ENCODE measurements at places on chromosomes 5 and 9.
A peak's percentile ranks its signal among the peaks of the same experiment; 100 is the strongest.

- DNase-seq = no peak
Observed at GRCh38 chr9:137110147-137110910, 4.2 kb downstream of the DPP7 start.

DNA sequence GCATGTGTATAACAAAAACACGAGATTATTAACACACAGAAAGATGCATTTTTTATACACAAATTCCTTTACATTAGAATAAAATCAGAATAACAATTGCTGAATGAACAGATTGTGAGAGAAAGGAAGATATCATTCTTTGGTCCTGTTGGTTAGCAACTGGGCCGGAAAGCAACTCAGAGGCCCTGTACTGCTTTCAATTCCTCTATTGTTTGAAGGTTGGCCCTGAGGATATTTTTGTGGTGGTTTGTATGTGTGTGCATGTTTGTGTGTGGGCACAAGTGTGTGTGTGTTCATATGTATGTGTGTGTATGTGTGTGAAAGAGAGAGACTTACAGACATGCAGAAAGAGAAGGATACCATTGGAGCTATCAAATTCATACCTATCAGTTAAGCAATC is 356.8 kb upstream of the DMAC1 start:
- DNase-seq = no peak

DNA sequence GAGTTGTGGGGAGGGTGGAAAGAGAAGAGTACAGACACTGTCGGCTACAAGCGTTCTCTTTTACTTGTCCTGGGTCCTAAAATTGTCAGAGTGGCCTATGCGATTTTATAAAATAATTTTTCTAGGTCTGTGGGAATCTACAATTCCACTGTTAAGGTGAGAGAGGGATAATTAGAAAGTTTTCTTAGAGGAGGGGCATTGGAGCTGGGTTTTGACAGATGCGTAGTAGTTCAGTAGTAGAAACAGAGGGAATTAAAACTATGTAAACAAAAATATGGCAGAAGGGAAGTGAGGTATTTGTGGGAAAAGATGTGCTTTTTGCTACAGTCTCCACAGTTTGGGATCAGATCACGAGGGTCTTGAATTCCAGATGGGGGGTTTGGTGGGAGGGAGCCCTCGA is 129.1 kb upstream of the SHB start:
- no peak for DNase-seq

GRCh38 chr9:87197349-87198130 is 250.2 kb upstream of the GAS1 start:
- DNase-seq = no peak

- DNase-seq = no peak
Observed at GRCh38 chr9:16245756-16246440, 624.6 kb downstream of the BNC2 start.

GRCh38 chr5:158174918-158175851 is 316.2 kb upstream of the CLINT1 start:
- DNase-seq = peak; percentile 7

DNA sequence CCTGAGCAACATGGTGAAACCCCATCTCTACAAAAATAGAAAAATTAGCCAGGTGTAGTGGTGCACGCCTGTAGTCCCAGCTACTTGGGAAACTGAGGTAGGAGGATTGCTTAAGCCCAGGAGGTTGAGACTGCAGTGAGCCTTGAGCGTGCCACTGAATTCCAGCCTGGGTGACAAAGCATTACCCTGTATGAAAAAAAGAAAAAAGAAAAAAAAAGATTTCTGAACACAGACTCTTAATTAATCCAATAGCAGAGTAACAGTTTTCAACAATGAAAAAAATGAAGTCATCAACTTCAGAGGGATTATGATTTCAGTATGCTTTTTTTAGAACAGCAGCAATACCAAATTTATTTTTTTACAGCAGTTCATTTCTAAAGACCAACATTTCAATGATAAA is 118.8 kb upstream of the TNPO1 start:
- DNase-seq = no peak

- DNase-seq = no peak
Observed at GRCh38 chr9:37034305-37034937, 353 bp upstream of the PAX5 start.

GRCh38 chr9:94754976-94755475 is 28.5 kb downstream of the AOPEP start:
- no peak for DNase-seq

DNA sequence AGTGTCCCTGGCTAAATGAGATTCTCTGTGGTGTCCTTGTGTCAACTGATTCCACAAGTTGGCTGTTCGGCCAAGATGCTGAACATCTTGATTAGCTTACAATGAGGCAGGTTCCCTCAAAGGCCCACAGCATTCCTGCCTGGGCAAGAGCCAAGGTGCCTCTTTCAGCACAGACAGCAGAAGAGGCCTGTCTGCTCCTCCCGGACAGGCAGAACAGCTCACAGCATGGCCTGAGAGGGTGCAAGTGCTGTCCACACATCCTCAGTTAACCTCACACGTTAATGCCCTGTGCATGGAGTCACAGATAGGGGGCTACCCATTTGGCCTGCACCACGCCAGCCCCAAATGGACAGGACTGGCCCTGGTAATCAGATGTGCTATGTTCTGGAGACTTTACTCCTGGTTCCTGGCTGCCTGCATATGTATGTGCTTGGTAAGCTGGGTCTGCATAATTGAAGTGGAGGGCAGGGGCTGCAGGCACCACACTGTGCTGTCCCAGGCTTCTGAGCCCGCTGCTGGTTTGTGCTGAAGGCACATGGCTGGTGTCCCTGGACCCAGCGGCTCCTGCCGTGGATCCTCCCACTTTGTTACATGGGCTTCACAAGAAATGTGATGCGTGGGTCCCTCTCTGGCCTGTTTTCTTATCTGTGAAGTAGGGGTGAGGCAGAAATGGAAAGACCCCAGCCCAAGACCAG is 8.9 kb downstream of the CSF2 start:
- no peak for DNase-seq

DNA sequence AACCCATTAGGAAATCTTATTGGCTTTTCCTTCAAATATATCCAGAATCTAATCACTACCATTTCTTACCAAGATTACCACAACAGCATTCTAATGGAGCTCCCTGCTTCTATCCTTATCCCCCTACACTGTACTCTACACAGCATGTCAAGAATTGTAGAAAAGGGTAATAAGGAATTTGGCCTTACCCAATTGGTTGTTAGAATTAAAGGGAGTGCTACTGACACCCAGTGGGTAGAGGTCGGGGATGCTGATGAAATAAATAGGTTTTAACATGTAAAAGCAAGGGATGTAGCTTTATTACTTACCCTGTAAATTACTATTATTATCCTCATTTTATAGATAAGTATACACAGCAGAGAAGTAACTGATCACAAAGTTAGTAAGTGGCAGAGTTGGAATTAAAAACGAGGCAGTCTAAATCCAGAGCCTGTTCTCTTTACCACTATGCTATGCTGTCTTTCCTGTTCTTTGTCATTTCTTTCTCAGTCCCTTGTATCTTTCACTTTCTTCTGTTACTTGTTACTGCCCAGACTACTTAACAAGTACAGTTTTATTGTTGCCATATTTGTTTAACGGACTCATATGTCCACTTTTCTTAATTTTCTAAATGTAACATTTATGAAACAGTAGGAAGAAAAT is 10.5 kb downstream of the SLC38A9 start:
- no peak for DNase-seq

DNA sequence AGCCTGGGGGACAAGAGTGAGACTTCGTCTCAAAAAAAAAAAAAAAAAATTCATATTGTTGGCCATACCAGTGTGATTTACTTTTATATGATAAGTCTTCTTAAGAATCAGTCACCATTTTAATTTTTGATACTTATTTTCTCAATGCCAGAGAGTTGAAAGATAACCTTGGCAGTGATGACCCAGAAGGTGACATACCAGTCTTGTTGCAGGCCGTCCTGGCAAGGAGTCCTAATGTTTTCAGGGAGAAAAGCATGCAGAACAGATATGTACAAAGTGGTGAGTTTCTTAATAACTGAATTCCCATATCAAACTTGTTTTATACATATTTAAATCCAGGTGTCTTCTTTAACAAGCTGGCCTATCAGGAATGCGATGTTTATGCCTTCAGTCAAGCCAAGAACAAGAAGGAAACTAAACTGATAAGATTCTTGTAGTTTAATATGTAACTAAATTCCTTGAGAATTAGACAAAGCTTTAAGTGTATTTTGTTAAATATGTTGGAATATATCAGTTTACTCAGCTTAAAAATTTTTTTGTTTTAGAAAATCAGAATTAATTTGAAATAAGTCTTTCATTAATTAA is 81.5 kb downstream of the NIPBL start:
- DNase-seq = no peak

DNA sequence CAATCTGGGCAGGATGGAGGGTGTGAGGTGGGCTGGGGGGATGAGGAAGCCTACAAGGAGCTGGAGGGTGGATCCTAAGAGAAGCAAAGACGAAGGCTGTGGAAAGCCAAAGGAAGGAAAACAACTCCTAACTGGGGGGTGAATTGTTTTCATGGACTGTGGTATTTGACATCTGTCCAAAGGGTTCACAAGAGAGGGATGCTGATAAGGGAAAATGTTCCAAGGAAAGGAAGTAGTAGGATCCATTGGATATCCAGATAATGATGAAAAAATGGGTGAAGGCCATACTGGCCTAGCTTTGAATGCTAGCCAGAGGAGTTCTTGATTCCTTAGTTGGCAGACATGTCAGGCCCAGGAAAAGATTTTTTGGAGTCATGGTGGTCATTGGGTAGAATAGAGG is 51.8 kb upstream of the FOXI1 start:
- DNase-seq = no peak

GRCh38 chr5:96687080-96687479 is 24.9 kb downstream of the CAST start:
- DNase-seq = no peak

GRCh38 chr5:175840050-175840841 is 31.1 kb upstream of the CPLX2 start:
- DNase-seq = no peak

DNA sequence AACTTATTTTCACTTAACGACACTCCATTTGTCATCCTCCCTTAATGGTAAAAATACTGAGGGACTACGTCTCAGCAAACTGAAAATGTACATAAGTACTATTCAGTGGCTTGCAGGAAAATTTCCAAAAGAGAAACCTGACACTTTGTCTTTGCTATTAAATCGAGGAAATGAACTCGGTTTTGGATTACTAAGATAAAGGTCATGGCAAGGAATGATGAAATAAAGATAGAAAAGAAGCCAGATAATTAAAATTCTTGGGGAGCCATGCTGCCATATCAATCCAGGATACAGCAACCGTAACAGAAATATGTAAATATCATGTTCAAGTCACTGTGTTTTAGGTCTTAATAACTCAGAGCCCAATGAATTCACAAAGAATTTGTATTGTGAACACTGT is 647.8 kb downstream of the CDH9 start:
- DNase-seq = no peak

- DNase-seq = no peak
Observed at GRCh38 chr9:129838707-129839259, 3.5 kb downstream of the USP20 start.

DNA sequence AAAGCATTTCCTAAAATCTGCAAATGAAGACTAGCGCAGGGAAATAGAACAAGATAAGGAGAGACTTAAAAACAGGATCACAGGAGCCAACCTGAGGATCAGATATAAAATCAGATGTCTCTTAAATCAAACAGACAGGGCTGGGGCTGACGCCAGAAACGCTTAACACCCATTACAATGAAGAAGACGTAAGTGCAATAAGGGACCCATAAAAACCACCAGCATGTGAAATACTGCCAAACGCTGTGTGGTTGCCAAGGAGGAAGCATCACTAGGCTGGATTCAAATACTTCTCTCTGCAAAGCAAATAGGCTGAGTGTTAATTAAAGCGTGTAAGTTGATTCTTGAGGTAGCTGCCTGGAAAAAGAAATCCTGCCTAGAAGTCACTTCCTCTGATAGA is 74.4 kb upstream of the ATP10B start:
- DNase-seq = no peak

Measured in T-helper 9 cell (primary cell).